ENCODE measurements at places on chromosomes 3 and 15.

DNA sequence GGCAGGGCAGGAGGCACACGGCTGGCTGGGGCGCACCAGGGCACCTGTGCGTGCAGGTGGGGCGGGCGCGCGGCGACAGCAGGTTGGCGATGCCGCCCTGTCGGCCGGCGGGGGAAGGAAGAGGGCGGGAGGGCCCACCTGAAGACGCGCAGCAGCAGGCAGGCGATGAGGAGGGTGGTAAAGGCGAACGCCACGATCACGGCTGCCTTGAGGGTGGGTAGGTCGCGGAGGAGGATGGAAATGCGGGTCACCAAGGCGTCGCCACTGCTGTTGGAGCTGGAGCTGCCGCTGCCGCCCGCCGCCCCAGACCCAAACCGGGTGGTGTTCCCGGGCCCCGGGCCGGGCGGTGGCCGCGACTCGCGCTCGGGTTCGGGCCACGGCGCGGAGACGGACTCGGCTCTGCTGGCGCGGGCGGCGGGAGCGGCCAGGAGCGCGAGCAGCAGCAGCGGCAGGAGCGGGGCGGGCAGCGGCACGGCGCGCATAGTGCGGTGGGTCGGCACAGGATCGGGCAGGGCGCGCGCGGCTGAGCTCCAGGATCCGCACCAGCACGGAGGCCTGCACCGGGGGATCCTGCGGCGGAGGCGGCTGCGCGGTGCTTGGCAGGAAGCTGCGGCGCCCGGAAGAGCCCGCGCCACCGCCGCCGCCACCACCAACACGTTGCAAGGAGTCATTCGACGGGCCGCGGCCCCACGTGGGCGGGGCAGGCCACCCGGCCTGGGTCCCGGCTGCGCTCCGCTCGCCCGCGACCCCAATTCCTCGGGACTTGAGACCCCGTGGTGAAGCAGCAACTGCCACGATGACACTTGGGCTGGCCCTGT, at the start of gene FAM174B:
Gene FAM174B, minus strand, starts transcription at position 598 of the 818 bp plus-strand sequence.
- DNase-seq = no peak

- DNase-seq = no peak
Measured at GRCh38 chr3:56452085-56452484, 16.2 kb downstream of the ERC2 start.

GRCh38 chr3:141523615-141524375, 37.0 kb downstream of the RASA2 start:
- DNase-seq = no peak

DNA sequence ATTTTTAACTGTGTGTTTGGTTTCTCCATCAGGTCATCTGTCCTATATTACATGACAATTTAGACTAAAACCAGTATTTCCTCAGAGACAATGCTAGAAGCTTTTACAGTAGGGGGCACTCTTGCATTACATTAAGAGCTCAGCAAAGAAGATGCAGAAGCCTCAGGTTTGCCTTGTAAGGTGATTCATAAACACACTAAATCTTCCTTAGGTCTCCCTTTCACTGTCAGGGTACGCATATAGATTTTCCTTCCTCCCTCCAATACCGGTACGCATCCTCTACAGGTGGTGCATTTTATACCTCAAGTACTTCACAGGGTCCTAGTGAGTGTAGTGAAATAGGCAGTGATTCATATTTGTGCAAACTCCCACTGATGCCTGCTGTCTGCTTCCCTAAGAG, 46.5 kb downstream of the CD86 start:
- DNase-seq = no peak

GRCh38 chr3:126555795-126556636, 2.7 kb downstream of the C3orf22 start:
- DNase-seq = no peak

DNA sequence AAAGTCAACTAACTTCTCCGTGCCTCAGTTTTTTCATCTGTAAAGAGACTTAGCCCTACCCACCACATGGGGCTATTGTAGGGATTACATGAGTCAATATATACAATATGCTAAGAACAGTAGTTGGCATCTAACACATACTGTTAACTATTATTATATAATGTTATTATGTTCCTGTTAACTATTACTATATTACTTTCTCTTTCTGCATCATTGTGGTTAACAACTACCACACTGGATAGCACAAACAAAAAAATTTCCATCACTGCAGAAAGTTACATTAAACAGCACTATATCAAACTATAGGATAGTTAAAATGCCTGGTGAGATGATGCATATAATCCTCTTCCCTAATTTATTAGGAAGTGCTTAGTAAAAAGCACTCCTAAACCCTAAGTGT, 23.7 kb downstream of the STAG1 start:
- DNase-seq = no peak

- no peak for DNase-seq
Measured at GRCh38 chr3:17054301-17054981, 169.7 kb downstream of the PLCL2 start.

DNA sequence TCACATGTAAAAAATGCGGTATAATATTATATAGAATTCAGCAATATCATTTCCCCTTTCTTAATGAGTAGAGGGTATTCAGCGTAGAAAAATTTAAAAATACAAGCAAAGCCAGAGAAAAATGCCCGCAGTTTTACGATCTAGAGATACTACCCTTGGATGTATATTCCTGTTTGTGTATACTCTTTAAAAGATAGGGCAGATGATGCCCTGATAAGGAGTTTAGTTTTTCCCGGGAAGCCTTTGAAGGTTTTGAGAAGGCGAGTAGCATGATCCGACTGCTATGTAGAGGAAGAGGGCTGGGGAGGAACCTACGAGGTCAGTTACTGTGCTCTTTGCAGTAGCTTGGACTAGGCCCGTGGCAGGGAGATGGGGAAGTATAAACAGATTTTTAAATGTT, 1.2 kb downstream of the YEATS2 start:
- no peak for DNase-seq

GRCh38 chr15:75104804-75105557, 81.6 kb downstream of the PPCDC start:
- DNase-seq = no peak

DNA sequence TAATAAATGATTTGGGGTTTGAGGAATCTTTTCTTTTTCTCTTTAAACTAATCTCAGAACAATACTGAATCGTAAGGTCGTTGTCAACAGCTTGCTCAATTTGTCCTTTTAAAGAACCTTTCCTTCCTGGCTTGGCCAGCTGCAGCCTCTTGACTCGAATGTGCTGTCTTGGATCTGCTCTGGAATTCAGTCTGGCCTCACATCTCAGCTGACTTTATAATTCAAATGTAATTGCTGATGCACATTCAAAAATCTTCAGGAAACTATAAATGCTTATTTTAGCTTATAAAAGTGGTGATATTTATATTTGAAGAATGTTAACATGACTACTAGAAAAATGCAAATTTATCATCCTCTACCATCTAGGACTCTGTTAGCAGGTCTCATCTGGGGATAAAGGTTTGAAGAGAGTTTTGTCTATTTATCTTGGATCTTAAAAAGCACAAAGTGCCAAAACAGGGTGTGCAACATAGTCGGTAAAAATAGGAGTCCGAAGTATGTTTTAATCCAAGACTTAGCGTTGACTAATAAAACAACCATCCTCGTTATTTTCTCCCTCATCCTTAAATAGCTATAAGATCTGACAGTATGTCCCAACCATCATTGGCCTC, 1035.2 kb downstream of the MCTP2 start:
- DNase-seq = no peak

GRCh38 chr3:170792471-170792870, 77.5 kb downstream of the RPL22L1 start:
- no peak for DNase-seq

GRCh38 chr15:26260517-26261133, 397.5 kb upstream of the ATP10A start:
- no peak for DNase-seq

DNA sequence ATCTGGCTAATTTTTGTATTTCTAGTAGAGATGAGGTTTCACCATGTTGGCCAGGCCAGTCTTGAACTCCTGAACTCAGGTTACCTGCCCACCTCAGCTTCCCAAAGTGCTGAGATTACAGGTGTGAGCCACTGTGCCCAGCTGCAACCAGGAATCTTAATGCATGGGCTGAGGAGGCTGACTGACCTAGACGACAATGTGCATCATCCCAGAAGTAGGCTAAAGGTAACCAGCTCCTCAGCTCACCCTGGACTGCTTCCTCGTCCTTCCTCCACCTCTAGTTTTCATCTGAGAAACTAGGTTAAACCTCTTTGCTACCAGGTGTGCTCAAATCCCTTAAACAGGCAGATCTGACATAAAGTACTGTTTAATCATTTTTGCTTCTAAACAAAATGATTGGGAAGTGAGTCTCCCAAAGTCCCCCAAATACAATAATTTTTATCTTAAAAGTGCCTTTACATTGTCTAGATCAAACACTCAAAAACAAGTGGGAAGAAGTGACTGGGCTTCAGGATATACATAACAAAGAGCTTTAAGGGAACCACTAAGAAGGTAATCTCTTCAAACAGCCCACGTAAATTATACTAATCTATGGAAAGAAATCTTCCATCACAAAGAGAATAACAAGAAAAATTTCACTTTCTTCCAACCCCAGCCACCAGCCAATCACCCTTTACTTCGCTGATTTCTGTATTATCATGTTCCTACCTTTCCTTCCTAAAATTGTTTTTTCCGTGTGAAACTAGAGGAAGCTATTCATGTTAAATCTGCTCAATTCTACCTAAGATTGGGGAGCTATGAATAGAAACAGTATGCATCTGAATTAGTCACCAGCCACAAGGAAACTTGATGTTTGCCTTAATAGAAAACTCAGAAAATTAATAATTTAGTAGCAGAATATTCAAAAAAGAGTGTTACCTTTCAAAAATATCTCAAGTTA, 34.7 kb downstream of the IGF2BP2 start:
- DNase-seq = no peak

- peak; percentile 55 for DNase-seq
Measured at GRCh38 chr3:121660356-121661171, at the start of gene HCLS1. Gene HCLS1, minus strand, starts transcription at chr3:121660903. Its CDS starts 2,556 bp downstream, at chr3:121658347.

GRCh38 chr3:43485931-43486330, 135.9 kb downstream of the ANO10 start:
- no peak for DNase-seq

DNA sequence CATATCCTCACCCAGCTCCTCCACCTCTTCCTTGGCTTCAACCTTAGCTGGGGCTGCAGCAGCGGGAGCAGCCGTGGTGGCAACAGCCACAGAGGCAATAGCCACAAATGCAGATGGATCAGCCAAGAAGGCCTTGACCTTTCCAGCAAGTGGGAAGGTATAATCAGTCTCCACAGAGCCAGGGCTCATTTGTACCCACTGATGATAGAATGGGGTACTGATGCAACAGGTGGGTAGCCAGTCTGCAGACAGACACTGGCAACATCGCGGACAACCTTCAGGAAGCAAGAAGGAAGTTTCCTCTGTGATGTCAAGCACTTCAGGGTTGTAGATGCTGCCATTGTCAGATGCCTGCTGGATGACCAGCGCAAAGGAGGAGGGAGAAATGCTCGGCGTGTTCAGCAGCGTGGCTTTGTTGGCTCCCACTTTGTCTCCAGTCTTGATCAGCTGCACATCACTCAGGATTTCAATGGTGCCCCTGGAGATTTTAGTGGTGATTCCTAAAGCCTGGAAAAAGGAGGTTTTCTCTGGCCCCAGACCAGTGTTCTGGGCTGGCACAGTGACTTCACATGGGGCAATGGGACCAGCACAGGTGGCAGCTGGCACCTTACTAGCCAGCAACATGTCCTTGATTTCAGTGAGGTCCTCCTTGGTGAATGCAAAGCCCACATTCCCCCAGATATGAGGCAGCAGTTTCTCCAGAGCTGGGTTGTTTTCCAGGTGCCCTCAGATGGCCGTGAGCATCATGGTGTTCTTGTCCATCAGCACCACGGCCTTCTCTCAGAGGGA, 4.8 kb upstream of the PLCB2 start:
- no peak for DNase-seq

DNA sequence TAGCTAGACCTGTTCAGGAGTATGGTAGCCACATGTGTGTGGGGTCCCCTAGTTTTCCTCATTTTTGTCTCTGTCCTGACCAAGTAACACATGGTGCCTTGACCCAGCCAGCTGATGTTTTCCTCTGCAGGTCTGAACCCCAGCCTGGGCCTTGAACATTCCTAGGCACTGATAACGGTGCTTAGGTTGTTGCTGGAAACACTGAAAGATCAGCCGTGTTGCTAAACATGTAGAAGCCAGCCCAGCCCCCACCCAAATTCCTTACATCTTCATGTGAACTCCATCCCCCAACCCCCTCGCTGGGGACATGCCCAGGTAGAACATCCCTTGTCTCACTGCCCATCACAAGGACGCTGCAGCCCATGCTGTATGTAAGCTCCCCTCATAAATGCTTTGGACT, 18.7 kb downstream of the RTP3 start:
- DNase-seq = no peak

DNA sequence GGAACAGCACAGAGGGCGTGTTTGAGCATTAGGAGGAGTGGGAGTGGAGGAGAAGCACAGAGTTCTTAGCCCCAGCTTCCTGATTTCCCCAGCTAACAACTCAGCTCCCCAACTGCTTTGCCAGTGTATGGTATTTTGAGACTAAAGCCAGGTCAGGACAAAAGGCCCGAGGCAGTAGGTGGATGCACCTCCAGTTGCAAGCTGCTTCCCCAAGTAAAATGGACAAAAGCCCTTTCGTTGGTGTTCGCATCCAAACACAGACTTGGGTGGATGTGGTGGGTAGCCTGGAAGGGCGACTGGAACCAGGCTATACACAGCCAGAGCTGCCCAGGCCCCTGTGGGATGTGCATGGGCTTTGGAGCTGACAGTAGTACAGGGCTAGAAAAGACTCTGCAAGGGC, 12.3 kb upstream of the EHD4 start:
- DNase-seq = no peak

DNA sequence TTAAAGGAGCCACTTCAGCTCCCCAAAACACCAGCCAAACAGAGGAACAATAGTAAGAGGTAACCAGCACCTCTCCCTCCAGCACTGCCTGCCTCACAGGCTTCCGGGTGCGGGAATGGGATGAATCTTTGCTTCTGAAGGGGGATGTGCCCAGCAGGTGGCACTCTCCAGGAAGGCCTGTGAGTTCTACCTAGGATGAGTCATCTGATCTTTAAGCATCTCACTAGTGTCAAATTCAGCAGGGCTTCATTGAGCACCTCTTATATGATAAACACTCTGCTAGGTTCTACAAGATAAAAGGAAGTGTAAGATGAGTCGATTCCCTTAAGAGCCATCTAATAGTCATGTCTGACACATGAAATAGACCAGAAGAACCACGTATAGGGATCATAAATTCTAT, 237.4 kb upstream of the UMPS start:
- no peak for DNase-seq

DNA sequence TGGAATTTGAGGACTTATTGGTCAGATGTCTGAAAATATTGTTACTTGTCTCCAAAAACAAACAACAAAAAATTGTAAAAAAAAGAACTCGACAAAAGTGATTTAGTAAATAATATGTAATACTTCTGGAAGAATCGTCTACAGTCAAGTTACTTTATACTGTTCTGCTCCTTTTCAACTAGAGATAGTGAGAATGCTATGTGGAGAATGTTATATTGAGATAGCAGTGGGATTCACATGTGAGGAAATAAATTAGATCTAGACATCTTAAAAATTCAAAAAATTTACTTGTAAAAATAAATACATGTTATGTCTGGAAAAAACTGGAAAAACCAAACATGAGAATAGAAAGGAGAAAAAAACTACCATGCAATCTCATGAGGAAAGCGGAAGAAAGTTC, 64.9 kb downstream of the SGO1 start:
- no peak for DNase-seq

- no peak for DNase-seq
Measured at GRCh38 chr3:186220911-186221645, 112.2 kb upstream of the ETV5 start.
